Activated naive CD8-positive, alpha-beta T cell treated with anti-CD3 and anti-CD28 coated beads, Interleukin-2, amount 50 U/mL, for 16 hours (primary cell): ENCODE measurements at places on chromosomes 13 and 19.

DNA sequence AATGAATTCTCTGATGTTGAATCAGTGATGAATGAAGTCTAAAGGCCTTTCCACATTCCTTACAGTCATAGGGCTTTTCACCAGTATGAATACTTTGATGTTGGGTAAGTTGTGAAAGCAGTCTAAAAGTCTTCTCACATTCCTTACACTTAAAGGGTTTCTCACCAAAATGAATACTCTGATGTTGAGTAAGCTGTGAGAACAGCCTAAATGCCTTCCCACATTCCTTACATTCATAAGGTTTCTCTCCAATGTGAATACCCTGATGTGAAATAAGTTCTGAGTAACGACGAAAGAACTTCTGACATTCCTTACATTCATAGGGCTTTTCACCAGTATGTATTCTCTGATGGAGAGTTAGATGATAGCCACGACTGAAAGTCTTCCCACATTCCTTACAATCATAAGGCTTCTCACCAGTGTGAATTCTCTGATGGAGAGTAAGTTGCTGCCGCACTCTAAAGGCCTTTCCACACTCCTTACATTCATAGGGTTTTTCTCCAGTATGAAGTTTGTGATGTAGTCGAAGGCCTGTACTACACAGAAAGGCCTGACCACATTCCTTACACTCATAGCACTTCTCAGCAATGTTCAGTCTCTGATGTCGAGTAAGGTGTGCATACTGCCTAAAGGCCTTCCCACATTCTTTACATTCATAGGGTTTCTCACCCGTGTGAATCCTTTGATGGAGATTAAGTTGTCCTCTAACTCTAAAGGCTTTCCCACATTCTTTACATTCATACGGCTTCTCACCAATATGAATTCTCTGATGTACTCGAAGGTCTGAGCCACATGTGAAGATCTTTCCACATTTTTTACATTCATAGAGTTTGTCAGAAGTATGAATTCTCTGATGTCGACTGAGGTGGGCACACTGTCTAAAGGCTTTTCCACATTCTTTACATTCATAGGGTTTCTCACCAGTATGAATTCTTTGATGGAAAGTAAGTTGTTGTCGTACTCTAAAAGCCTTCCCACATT is 19.9 kb downstream of the ZFP30 start:
- DNase-seq: no peak

- DNase-seq: no peak
Measured at GRCh38 chr19:53877361-53877766, 4.6 kb upstream of the PRKCG start.

DNA sequence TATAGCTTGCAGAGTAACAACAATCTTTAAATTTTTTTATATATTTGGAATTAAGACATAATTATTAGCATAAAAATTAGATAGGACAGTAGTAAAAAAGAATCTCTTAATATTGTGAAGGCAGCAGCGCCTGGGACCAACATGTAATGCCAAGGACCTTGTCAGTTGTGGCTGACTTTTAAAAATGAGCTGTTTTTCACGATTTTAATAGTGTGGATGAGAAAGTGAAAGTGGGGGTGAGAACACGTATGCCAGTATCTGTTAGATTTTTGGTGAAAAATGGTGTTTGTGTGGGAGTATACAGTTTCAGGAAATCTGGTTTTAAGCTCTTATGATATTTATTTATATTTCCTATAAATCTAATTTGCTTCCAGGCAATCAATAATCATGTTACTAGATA is 125.2 kb downstream of the LMO7 start:
- no peak for DNase-seq

DNA sequence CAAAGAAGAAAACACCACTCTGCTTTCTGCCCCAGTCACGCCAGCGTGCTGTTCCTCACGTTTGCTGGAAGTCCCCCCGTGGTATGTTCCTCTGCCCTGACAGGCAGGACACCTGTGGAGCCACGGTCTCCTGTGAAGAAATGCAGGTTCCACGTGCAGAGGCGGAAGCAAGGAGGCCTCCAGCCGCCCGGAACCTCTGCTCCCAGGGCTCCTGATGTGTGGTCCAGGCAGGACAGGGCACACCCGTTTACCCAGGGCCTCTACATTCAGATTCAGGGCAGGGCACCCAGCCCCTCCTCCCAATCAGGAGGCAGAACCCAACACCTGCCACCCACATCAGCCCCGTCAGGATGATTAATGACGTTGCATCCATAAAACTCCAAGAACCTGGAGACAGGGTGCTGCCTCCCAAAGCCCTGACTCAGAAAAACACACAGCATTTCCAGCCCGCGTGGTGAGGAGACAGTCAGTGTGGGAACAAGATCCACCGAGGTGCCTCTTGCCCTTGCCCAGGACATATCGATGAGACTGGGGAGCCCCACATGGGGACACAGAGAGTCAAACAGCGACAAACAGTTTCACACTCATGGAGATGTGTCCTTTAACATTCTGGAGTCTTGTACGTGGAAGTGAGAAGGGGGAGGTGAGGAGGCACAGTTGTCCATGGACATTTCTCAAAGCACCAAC is 76.2 kb downstream of the COL4A1 start:
- DNase-seq: no peak

- DNase-seq: no peak
Measured at GRCh38 chr19:31541396-31541795, 192.2 kb upstream of the TSHZ3 start.

- DNase-seq: no peak
Measured at GRCh38 chr13:111401151-111401550, 80.7 kb downstream of the TEX29 start.

GRCh38 chr19:33241091-33241529 is 15.5 kb upstream of the SLC7A10 start:
- DNase-seq: no peak

DNA sequence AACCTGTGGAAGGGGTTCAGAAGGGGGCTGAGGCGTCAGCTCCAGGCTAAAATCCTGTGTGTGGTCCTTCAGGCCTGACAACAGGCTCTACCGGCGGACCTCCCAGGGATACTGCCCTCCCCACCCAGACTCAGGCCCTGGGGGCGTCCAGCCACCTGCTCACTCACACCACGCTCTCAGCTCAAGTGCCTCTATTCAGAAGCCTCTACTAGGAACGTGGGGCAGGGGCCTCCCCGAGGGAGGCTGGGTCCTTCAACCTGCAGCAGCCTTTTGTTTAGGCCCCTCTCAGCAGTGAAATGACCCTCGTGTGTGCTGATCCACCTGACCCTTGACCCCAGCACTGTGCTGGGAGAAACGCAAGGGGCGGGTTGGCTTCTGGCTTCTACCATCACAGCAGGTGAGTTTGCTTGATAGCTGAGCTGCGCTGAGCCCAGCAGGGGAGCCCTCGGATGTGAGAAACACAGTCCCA is 10.6 kb downstream of the PLPP2 start:
- no peak for DNase-seq

- DNase-seq: no peak
Measured at GRCh38 chr19:29851769-29852521, 40.2 kb downstream of the CCNE1 start.
